ENCODE measurements at places on chromosomes 4 and X.
A peak's percentile ranks its signal among the peaks of the same experiment; 100 is the strongest.

DNA sequence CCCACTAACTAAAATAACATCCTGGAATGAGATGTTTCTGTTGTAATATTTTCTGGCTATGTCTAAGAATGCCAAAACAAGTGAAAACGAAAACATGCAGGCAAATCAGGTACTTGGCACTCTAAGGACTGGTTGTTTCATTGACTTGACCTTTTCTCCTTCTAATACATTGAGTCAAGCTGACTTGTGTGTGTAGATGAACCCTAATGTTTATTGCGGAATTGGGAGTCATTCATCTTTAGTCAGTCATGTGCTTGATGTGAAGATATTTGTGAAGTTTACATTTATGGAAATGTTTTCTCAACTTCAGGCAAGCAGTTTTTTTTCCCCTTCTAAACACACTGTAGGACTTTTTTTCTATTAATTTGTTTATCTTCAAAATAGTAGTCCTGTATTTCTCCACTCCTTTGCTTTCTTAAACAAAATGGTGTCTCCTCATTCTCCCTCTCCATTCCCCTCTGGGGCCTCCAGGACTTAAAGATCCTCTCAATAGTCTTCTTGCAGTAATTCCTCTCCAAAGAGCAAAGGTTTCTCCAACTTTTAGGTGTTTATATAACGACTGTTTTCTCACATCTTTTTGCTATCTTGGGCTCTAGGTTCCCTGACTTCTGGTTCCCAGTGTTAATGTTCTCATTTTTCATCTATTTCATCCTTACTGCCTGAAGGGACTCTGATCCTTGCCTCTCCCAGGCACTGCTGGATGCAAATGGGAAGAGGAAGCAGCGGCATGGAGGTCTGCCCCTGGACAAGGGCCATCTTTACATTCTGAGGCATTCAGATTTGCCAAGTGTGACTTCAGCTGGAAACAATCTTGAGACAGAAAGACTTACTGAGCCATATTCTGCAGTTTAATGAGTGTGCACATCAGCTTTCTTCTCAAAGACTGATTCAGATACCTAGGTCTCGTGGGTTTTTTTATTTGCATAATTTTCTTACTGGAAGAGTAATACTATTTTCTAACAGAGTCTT is 166.4 kb downstream of the ARHGAP6 start:
- DNase-seq = peak; percentile 62

DNA sequence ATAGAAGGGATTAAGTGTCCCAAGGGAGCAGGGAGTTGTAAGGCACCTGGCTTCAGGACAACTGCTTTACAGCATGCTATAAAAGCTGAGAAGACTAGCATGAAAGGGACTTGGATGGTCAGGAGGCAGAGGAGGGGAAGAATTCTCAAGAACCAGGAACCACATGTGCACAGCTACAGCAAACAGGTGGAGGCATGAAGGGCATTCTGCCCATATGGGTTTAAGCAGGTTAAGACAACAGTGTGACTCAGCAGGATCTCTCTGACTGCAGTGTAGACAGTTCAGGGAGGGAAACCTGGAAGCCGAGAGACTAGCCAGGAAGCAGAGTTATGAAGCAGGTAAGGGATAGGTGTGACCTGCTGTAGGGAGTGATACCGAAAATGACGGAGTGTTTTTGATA is 117.0 kb downstream of the DHRSX start:
- DNase-seq = no peak

DNA sequence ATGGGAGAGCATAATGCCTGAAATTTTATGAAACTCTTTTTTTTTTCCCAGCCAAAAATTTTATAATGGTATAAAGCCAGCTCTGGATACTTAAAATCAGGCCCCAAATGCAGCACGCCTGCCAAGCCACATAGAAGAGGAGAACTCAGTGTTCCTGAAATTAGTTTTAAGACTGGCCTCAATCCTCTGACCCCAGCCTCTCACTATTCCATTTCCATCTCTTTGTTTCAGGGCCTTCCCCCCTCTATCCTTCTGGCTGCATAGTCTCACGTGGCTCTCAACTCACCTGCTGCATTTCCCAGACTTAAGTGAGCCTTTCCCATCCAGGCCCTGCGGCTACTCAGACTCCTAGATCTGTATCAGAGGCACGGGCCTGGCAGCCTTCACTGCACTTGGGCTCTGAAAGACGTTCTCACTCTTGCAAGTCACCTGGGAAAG is 5.2 kb upstream of the CBR4 start:
- no peak for DNase-seq

DNA sequence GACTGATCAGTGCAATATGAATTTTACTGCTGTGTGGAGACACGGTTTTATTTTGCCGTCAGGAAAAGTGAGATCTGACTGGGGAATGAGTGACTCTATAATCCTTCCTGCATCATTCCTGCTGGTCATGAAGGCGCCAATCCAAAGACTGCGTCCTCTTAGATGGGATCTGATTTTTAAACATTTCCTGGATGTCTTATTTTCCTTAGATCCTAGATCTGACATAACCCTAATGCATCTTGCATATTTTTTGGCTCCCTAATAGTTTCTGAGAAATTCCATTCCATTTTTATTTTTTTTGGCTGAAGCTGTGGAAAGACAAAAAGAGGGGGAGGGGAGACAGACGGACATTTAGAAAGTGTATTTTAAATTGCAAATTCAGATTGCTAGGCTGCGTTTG is 454.9 kb upstream of the FAT1 start:
- DNase-seq = no peak

DNA sequence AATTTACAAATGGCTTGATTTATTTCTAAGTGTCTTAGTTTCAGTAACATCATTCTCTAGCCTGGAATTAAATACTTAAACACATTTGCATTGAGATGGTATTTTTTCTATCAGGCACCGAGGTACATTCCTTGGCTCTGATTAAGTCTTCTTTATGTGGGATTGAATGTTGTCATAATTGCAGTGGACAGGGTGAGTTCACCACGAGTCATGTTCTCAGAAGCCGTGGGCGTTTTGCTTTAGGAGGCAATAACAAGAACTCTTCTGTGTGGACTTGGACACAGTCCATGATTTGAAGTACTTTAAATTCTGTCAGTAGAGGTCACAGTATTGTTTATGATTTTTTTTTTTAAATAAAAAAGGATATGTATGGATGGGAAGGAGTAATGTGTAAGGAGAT is 57.1 kb upstream of the EFHC2 start:
- peak; percentile 92 for DNase-seq

- no peak for DNase-seq
Observed at GRCh38 chrX:1292575-1293290, 24.1 kb downstream of the CSF2RA start.

- DNase-seq = peak; percentile 20
Observed at GRCh38 chr4:152935143-152935542, 980 bp upstream of the FHDC1 start.

- DNase-seq = no peak
Observed at GRCh38 chrX:146707781-146708180, 101.8 kb upstream of the CXorf51B start.

DNA sequence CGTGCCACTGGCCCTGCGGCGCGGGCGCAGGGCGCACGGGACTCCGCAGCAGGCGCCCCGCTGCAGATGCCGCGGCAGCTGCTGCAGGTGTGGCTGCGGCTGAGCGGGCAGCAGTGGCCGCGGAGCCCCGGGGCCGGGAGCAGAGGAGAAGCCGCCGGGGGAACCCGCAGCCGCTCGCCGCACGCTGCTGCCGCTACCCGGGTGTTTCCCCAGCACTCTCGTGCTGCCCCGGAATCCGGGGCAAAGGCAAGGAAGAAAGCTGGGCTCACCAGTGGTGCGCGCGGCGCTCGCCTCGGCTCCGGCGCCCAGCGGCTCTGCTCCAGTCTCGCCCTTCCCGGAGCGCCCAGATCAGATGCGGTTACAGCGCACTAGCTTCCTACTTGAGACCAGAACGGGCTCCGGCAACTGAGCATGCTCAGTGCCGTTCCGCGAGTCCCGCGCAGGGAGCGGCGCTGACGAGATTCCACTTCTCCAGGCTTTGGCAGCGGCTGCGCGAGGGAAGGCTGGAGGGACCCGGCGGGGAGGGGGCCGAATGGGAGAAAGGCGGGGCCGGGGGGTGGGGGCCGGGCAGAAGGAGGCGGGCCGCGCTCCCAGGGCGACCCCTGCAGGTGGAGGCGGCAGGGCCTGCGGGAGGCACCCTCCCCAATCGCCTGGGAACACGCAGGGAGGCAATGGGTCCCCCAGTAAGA is at the start of gene APBB2:
APBB2 (minus strand) TSS at position 407 of the 689 bp plus-strand sequence. CDS start 181,288 bp downstream, outside the sequence.
- peak; percentile 97 for DNase-seq

DNA sequence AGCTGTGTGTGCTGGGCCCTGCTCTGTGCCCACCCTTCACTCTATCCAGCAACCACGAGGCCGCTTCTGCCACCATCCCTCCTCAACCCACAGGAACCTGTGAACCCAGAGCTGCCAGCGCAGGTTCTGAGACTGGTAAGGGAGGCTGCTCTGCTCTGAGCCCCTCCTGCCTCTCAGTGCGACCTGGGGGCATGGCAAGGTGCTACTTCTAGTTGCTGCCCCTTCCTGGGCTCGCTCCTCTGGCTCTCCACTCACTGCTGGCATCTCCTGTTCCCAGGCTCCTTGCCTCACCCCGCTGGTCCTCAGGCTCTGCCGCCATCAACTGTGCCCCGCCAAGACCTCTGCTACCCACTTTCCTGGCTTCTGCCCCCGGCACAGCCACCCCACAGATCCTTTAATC is 39.3 kb downstream of the RNF212 start:
- DNase-seq = no peak

- DNase-seq = no peak
Observed at GRCh38 chrX:71241301-71241700, 12.6 kb downstream of the ZMYM3 start.

GRCh38 chrX:37809970-37810369 is 30.1 kb downstream of the CYBB start:
- no peak for DNase-seq

- no peak for DNase-seq
Observed at GRCh38 chr4:163744861-163745260, 250.4 kb downstream of the TMA16 start.

- DNase-seq = no peak
Observed at GRCh38 chrX:7220121-7220520, 72.2 kb upstream of the PUDP start.

DNA sequence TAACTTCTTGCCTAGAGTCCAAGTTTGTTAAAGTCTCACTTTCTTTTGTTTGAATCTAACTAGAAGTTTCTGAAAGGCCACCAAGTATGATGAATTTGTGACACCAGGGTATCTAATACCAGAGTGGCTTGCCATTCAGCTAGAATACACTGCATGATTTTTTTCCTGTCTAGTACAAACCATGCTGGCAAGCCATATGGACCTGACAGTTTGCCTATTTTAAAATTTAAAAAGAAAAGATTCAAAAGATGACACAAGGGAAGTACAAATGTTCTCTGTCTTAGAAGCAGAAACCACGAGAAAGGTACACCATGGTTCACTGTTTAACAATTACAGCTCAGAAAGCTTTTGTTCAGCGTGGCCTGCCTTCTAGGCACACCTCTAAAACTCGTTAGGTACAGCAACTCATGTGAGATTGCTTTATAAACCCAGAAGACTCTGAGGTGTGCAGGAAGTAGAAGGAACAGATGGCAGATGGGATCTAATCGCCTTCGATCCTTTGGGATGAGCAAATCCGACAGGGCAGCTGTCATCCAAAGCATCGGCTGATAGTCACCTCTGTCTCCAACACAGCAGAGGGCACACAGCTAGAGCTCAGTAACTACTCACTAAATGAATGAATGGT is 35.4 kb upstream of the CENPU start:
- DNase-seq = no peak

DNA sequence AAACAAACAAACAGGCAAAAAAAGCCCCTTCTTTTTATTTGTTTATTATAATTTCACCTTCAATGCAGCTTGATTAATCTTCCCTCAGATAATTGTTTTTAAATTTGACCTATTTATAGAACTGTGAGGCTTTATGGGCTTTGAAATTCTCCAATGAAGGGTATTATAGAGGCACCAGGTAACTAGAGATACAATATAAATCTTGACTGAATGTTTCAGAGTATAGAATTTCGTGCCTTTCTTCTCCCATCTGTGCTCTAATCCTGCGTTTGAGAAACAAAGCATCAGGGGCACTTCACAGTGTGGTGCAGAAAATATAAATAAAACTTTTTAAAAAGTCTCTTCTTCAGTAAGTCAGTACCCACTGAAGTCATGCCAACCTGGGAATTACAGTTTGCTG is 120.9 kb downstream of the ANKRD50 start:
- no peak for DNase-seq

- peak; percentile 90 for DNase-seq
Observed at GRCh38 chr4:155889031-155889793, 14.3 kb upstream of the TDO2 start.

DNA sequence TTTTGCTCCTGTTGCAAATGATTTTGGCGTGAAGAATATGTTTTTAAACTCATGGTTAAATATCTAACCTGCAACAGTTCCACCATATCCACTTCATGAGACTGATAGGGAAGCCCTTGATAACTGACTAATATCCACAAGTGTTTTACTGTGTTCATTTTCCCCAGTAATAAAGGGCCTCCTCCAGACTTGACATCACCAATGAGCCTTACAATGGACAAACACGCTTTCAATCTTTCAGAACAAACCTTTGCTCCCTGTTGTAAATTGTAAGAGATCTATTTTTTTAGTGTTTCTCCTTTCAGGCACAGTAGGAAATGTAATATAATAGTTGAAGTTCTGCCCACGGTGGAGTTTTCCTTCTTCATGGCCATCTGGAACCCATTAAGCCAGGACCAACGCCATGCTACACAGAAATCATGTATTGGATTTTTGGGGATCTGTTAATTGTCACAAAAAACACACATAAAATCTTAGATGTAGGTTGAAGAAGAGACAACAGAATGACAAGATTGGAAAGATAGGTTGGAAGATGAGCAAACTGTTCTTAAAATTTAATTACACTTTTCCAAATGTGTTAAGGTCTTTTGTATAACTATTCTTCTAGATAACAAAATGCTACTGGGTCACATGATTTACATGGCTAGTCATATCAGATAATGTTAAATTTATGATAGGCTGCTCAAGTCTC is 1030.1 kb downstream of the FSTL5 start:
- DNase-seq = no peak

DNA sequence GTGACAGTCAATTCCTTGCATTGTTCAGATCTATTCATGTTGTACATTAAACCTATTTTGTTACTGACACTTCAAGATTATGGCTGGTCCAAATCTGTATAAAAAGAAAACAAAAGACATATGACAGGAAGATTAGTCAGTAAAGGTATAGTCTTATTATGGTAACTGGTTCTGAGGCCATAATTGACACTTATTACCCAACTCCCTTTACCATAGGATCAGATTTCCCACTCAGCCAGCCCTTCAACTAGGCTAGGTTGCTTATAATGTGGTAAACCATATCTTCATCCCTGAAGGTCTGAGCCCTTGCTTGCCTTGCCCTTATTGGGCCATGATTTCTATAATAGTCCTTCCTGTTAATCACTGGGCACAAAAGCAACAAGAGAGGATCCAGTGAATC is 289.6 kb downstream of the CXXC4 start:
- no peak for DNase-seq
